ENCODE measurements at places on chromosomes 6 and 20. TPM values are rescaled to one million over a fixed set of nuclear protein-coding genes. Genes with fewer than 3 reads are reported as not detected.

The BPIFB6 gene
- not detected for total RNA-seq

The SAMHD1 gene
- 18.4 TPM for total RNA-seq

The SLA2 gene
- not detected for total RNA-seq

The EFCAB8 gene
- under 0.01 TPM for total RNA-seq

The CGA gene
- total RNA-seq = not detected
